ENCODE measurements at places on chromosomes 3 and 15. TPM values are rescaled to one million over a fixed set of nuclear protein-coding genes. Genes with fewer than 3 reads are reported as not detected.
A peak's percentile ranks its signal among the peaks of the same experiment; 100 is the strongest.

CHSY1 gene
- total RNA-seq: 26.6 TPM

ITGA11 gene
- 11.4 TPM for total RNA-seq

LMLN gene
- total RNA-seq: 4.4 TPM

PHLDB2 gene
- total RNA-seq: 79.5 TPM

ANKRD63 gene
- 0.63 TPM for total RNA-seq

SERINC4 gene
- total RNA-seq: 0.11 TPM

NMD3 gene
- 83.2 TPM for total RNA-seq

GXYLT2 gene
- 3.7 TPM for total RNA-seq

THSD4 gene
- total RNA-seq: 3.4 TPM

CDHR4 gene
- total RNA-seq: not detected

RCCD1 gene
- total RNA-seq: 19.8 TPM

MYD88 gene
- 8.1 TPM for total RNA-seq

GPR160 gene
- total RNA-seq: 5.8 TPM

COL7A1 gene
- total RNA-seq: 107 TPM

SERPINI2 gene
- total RNA-seq: not detected

GNAT1 gene
- total RNA-seq: not detected

GRCh38 chr3:24604215-24604614 lies 109.6 kb upstream of the THRB start:
- no peak for DNase-seq

DNA sequence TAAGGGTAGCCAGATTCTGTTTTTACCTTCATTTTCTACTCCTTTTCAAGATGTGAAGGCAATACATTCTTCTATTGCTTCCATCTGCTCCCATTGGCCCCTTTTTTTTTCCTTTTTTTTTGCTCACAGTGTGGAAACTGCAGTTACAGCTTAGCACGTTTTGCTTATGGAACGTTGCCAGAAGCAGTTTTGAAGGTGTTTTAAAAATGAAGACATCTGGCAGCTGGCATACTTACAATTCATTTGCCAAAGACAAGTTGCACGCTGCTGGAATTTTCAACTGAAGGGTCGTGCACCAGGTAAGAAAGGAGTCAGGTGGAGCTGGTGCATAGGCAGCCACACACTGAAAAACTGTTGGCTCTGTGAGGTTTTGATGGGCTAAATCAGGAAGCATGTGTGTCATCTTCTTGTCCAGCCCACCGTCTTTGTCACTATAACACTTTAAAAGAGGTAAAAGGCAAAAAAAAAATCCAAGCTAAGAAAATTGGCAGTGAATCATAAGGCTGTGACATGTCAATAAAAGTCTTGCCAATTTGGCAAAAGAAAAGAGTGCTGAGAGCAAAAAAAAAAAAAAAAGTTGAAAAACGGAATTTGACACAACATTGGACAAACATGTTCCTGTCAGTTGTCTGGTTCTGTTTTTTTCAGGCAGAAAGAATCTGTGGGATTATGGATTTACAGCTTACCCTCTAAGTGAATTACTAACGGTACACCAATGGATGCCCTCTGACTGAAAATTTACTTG lies 225.4 kb upstream of the SOX2 start:
- no peak for DNase-seq

DNA sequence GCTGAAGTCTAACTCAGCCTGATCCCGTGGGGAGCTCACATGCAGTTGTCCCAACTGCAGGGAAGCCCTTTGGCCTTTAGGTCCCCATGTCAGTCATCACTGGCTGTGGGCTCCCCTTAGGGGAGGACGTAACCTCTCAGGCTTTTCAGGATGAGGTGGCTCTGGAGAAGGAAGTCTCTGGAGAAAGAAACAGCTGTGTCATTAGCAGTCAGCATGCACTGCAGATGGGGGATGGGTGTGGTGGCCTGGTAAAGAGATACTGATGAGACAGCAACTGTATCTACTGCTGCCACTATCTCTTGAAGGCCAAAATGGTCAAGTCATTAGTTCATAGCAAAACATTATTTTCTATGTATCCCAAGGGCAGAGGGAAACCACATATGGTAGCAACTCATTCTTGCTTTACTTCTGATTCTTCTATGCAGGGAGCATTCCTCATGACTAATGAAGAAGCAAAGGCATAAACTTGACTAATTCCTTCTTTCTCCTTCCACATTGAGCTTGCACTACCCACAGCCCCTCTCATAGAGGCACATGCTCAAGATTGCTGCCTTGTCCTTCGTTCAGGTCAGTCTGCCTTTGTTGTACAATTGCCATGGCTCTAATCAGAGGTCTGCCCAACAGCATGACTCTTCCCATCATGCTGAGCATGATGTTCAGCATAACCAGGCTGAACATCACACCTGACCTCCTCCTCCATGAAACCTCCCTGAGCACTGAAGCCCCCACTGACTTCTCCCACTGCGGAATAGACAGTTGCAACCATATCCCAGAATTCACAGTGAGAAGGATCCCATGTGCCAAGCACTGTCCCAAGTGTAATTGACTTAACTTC lies 47.8 kb upstream of the TMEM158 start:
- DNase-seq: no peak

GRCh38 chr3:24505691-24506550 lies 11.3 kb upstream of the THRB start:
- no peak for DNase-seq

GRCh38 chr3:166955201-166955939 lies 424.7 kb downstream of the ZBBX start:
- no peak for DNase-seq

GRCh38 chr3:124565013-124565412 lies 165.2 kb upstream of the UMPS start:
- DNase-seq: peak; percentile 78

- no peak for DNase-seq
These were observed 59.3 kb downstream of the MAP6D1 start for GRCh38 chr3:183766107-183766506.

GRCh38 chr3:148757238-148758215 lies 59.8 kb downstream of the AGTR1 start:
- DNase-seq: no peak

GRCh38 chr3:61574854-61575253 lies 13.5 kb downstream of the PTPRG start:
- DNase-seq: peak; percentile 96

DNA sequence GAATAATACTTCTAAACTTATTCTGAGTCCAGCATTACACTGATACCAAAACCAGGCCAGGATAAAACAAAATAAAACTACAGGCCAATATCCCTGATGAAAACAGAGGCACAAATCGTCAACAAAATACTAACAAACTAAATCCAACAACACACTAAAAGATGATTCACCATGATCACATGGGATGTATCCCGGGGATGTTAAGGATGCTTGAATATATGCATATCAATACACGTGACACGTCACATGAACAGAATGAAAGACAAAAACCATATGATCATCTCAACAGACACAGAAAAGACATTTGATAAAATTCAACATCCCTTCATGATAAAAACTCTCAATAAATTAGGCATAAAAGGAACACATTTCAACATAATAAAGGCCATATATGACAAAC lies 91.5 kb downstream of the CSNK1G1 start:
- DNase-seq: no peak

DNA sequence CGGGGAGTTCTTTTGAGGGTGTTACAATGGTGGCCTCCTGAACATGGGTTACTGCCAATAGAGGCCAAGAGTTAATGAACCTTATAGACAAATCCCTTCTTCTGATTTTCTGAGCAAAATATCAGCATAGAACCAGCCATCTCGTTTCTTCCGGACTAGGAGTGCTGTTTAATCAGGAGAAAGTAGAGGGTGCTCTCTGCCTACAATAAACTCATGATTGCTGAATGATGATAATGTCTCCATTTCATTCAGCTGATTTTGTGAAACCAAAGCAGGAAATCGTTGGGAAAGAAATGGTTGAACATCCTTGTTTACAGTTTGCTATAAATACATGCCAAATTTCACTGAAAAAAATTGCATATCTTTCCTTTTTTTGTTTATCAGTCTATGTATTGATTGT lies 142.8 kb upstream of the PLSCR5 start:
- peak; percentile 2 for DNase-seq

GRCh38 chr3:10259036-10259435 lies 10.8 kb downstream of the TATDN2 start:
- DNase-seq: no peak

GRCh38 chr3:183734750-183735494 lies 37.3 kb downstream of the YEATS2 start:
- DNase-seq: no peak

DNA sequence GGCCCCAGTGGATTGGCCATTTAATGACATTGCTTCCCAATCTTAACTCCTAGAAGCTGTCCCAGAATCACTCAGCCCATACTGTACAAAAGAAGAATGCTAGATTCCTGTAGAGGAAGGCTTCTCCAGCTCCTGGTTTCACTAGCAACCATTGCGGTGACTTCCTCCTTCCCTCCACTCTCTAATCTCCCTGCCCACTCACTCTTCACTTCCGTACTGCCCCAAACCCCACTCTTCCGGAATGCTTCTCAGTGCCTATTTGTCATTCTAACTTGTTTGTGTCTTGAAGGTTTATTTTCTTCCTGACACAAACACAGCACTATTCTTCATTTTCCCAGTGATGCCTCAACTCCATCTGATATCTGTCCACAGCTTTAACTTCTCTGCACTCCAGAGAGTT lies 97.1 kb upstream of the SPATA16 start:
- no peak for DNase-seq

DNA sequence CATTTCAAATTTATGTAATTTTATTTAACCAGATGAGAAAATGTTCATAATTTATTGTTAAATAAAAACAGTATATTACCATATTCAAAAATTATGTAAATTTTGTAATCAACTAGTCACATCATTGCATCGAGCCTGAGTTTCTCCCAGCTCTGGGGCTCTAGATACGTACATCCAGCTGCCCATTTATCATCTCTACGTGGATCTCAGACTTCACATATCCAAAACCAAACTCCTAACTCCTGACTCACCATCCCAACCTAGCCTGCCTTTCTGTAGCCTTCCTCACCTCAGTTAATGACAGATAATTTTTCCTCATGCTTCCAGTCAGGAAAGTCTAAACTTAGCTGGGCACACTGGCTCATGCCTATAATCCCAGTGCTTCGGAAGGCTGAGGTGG lies 194.8 kb downstream of the SSR3 start:
- no peak for DNase-seq

DNA sequence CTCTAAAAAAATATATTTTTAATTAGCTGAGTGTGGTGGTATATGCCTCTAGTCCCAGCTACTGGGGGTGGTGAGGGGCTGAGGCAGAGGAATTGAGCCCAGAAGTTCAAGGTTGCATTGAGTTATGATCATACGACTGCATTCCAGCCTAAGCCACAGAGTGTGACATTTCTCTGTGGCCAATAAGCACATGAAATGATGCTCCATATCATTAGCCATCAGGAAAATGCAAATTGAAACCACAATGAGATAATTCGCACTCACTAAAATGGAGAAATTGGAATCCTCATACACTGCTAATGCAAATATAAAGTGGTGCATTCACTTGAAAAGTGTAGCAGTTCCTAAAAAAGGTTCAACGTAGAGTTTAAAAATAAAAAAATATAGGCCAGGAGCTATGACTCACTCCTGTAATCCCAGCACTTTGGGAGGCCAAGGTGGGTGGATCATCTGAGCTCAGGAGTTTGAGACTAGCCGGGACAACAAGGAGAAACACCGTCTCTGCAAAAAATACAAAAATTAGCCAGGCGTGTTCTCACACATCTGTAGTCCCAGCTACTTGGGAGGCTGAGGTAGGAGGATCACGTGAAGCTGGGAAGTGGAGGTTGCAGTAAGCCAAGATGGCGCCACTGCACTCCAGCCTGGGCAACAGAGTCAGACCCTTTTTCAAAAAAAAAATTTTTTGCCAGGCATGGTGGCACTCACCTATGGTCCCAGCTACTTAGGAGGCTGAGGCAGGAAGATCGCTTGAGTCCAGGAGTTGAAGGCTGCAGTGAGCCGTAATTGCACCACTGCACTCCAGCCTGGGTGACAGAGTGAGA lies 35.2 kb downstream of the IFT122 start:
- DNase-seq: peak; percentile 15

- peak; percentile 61 for DNase-seq
These were observed 109.8 kb downstream of the ASB7 start for GRCh38 chr15:100712226-100712625.

GRCh38 chr3:114052216-114052615 lies 4.1 kb downstream of the CCDC191 start:
- DNase-seq: peak; percentile 7

DNA sequence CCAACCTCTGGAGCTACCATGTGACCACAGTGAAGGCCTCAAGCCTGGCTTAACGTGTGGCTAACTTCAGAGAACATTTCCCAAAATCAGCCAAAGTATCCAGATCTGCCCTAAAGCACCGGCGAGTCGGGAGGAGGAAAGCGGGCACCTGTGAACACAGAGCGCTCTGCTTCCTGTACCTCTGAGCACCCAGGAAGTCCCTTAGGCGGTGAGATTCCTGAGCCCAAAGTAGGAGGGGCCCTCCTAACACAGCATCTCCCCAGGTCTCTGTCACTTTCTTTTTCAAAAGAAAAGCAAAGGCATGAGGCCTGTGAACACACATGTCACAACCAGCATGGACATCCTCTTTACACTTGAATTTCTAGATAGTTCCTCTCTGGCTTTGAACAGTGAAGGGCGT lies 944 bp upstream of the EIF4E3 start:
- no peak for DNase-seq

DNA sequence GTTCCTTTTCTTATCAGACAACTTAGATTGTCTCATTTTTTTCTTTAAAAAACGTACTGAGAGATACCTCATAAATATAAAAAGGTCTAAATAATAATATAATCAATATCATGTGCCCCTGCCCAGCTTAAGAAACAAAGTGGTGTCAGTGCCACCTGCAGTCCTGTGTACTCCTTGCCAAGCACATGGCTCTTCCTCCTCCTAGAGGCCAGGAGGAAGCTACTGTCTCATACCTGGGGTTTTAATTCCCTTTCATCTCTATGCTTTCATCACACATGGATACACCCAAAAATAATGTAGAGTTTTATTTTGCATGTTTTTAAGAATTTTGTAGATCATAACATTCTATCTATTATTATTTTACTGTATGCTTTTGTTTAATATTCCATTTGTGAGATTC lies 98.6 kb upstream of the C15orf61 start:
- no peak for DNase-seq

DNA sequence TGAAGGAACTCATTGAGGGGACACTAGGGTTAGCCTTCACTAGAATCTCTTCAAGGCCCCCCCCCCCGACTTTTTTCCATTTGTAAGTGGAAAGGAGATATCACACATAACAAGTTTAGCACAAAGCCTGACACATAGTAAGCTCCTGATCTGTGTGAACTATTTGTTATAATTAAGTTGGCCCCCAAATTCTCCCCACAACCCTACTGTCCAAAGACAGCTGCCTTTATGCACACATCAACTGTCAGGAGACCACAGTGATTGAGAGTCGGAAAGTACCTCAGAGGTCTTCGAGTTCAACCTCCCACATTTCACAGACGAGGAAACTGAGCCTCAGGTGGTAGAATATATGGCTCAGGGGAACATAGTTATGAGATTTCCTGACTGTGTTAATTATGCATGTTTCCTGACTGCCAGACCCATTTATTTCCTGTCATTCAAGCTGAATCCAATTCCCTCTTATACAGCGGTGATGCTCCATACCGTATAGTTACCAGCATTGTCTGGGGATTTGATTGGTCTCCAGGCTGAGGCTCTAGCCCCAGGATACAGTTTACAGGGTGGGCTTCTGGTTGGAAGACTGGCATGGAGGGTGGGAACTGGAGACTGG lies 227.4 kb upstream of the CMC1 start:
- DNase-seq: no peak
